Activated CD8-positive, alpha-beta memory T cell treated with anti-CD3 and anti-CD28 coated beads, Interleukin-2, amount 50 U/mL, for 48 hours (primary cell): ENCODE measurements at places on chromosomes 1 and 21.

- no peak for DNase-seq
Observed at GRCh38 chr1:88800382-88801051, 90.8 kb downstream of the GTF2B start.

GRCh38 chr1:228018961-228019721 is 12.3 kb downstream of the WNT3A start:
- DNase-seq: peak; percentile 37

DNA sequence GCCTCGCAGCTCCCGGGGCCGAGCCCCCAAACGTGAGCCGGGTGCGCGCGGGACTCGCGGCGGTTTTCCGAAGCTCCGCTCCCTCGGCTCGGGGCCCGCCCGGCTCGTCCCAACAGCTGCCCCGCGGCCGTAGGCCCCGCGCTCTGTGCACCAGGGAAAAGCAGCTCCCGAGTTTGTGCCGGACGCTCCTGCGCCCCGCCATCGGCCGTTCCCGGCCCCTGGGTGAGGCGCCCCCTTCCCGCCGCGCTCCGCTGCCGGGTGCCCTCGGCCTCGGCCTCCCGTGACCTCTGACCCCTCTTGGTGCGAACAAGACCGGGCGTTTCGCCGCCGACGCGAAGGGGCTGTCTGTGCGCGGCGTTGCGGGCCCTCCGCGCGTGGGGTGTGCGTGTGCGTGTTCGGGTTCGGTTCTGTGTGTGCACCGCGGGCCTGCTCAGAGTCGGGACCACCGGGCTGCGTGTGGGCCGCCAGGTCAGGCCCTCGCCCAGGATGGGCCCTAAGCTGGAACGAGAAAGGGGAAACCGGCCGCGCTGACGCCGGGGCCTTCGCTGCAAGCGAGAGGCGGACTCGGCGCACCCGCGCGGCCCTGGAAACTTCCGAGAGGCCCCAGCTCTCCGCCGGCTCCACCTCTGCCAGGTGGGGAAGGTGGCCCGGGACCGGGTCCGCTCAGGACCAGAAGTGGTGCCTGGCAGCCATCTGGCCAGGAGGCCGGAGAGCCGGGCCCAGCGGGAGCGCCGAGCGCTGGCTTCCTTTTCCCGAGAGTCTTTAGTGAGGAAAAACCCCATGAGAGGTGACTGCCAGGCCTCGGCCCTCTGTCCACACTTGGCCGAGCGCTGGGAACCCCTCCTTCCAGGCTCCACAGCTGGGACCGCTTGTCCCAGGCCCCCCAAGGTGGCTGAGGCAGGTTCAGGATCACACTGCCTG is 1.9 kb downstream of the PRDM16 start:
- DNase-seq: no peak

DNA sequence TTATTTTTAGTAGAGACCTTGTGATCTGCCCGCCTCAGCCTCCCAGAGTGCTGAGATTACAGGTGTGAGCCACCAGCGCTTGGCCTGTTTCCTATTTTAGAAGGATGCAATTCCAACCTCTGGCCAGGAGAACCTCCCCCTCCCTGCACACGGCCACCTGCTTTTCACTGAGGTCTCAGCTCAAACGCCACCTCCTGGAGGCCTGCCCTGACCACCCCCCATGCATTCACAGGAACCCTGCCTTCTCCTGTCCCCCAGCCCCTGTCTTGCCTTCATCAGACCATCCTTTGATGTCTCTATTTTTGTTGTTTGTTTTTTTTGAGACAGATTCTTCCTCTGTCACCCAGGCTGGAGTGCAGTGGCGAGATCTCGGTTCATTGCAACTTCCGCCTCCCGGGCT is 2.3 kb downstream of the SRM start:
- no peak for DNase-seq

DNA sequence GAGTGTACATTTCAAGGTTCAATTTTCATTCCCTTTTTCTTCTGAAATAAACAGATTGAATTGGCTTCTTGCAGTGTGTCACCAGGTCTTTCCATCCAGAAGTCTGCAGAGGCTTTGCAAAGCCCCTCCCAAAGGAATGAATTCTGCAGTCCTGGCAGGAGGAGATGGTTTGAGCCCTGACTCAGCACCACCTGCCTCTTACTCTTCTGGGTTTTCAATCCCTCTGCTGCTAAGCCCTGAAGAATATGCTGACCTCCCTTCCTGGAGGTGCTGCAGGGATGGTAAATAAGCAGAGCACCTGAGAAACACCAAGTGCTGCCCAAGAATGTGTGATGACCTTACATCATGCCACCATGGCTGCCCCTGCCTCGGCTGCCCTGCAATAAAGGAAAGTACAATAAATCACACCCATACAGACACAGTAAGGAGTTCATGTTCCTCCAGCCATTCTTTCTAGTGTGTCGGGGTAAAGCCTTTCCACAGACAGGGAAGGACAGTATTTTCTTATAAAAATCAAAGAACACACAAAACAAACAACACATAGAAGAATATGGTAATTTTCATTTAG is 209.2 kb downstream of the ZNF326 start:
- no peak for DNase-seq

GRCh38 chr21:30541764-30542163 is at the start of gene KRTAP19-6:
TSS of gene KRTAP19-6 (minus strand) at chr21:30541864. CDS start at chr21:30541833, 31 bp downstream.
- no peak for DNase-seq

DNA sequence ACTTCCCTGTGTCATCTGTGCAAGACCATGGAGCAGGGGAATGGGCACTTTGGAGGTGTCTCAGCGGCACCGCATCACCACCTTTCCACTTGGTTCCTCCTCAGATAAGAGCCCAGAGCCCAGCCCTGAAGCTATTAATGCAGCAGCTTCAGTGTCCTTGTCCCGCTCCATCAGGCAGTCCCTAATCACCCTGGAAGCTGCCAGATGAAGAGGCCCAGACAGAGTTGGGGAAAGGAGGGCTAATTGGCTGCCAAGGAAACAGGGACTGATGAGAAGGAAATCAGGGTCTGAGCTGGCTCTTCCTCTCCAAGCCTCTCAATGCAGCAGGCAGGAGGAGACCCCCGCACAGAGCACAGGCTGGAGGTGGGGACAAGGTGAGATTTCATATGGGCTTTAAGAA is 83.1 kb upstream of the KLHDC7A start:
- no peak for DNase-seq

DNA sequence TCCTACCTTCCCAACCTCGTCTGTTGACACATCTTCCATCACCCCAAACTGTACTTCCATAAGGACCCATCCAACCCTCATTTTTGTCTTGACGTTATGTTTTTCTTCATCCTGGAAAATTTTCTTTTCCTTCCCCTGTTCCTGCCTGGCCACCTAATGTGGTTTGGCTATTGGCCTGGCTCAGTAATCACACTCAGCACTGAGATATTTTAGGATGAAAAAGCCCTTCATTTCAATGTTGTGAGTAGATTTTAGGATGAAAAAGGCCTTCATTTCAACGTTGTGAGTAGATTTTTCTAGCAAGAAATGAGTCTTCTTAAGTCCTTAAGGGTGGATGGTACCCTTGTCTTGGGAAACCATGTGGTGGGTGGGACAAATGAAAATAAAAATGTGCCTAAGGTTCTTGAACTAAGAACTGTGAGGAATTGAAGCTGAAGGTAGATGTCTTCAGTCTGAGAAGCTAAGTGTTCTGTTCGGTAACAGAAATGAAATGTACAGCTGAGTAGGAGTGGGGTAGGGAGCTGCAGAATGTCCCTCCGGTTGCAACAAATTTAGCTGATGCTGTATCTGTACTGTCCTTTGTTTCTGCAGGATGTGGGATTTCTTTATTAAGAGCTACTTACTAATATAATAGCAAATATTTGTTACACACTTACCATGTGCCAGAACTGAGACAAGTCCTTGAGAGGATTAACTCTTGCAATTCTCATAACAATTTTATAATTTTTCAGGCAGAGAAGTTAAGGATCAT is 36.1 kb downstream of the DNTTIP2 start:
- no peak for DNase-seq

GRCh38 chr1:182990413-182991144 is 32.6 kb upstream of the LAMC1 start:
- DNase-seq: no peak

DNA sequence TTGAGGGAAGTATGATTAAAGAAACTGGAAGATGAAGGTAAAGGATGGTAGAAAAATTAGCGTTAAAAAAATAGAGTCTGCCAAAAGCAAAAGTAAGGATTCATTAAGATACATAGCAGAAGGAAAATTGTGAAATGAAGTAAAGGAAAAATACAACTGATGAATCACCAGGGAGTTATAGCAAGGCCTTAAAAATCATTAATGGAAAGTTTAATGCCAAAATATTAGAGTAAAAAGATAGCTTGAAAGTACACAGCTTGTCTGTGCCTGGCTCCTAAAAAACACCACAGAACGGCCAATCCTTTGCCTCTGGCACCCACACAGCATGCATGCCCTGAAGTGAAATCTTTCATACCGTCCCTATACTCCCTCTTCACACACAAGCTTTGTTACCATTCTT is 66.9 kb upstream of the APOBEC4 start:
- DNase-seq: no peak

DNA sequence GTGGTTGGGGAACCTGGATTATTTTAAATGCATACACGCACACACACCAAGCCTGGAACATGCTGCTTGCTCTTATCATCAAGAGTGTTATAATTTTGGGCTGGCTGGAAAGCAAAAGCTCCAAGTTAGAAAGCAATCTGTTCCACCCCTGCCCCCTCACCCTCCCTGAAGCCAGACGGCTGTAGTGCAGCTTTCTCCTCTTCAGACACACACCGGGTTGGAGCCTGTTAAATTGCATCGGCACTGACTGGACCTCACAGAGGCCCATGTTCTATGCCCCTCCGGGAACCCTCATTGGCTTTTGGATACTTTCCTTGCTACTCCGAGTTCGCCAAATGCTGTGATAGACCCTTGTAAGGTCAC is 90.6 kb upstream of the KCNJ15 start:
- DNase-seq: no peak

GRCh38 chr1:41495210-41495948 is 10.9 kb upstream of the EDN2 start:
- DNase-seq: no peak

DNA sequence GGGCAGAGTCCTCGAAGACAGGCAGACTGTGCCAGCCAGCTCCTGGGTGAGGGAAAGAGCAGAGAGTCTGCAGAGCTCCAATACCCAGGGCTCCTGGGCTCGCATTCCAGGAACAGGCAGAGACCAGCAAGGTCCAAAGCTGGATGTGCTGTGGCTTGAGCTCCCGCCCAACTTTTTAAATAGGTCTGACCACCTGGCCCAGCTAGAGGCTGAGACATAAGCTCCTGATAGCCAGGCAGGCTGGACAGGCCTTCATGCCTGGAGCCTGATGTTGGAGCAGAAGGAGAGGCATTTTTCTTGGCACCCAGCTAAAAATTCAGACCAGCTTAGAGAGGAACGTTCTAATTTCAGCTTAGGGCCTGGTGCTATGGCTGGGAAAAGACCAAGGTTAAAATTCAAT is 178.4 kb upstream of the TMEM51 start:
- no peak for DNase-seq

DNA sequence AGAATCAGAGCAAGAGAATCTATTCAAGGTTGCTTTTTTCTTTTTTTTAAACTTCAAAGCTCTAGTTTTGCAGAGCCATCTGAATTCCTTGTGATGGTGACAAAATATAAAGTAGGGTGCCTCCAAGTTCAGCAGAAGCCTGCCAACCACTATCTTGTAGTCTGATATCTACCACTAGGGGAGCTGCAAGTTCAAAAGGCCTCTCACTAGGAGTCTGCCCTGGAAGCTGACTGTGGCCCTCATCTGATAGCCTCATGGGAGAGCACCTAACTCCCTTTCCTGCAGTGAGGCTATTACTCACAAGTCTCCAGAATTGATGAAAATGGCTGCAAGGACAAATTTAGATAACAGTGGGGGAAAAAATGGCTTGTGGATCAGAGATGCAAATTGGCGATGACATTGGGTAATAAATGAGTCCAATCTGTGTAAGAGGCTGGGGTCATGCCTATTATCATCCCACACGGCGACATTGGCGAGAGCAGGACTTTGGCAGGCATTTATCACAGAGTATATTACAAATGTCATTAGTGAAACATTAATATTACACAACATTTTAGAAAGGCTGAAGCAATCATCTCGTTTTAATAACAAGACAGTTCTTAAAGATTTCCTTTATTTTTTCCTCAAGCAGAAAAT is 10.7 kb upstream of the ZP4 start:
- DNase-seq: no peak

DNA sequence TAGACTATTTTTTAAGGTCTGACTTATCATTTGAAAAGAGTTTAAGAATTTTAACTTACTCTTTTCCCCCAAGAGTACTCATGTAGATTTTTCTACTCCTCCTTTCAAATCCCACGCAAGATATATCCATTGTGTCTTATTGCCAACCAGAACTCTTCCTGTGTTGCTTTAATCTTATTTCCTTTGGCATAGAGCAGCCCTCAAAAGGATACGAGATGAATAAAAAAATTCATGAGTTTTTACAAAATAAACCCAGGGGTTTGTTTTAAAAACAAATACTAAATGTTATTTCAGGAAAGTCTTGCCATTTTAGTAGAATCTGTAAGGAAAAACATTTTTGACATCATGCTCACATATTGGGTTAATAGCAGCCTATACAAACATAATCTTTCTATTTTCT is 543.2 kb upstream of the CXADR start:
- DNase-seq: no peak

DNA sequence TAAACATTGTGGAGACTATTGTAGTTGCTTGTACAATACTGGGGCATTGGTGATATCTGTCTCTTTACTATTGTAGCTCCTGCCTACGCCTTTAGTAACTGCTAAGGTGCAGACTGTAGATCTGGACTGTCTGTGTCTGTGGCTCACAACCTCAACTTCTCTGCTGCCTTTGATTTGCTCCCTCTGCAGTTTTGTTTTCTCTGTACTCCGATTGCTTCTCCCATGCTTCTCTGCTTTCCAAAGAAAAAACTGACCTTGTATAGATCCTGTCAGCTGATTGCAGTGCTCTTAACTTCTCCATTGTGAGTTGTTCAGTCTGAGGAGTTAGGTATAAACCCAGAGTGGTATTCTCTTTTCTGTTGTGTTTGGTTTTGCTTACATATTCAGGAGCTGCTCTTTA is 15.3 kb downstream of the MAGI3 start:
- no peak for DNase-seq

DNA sequence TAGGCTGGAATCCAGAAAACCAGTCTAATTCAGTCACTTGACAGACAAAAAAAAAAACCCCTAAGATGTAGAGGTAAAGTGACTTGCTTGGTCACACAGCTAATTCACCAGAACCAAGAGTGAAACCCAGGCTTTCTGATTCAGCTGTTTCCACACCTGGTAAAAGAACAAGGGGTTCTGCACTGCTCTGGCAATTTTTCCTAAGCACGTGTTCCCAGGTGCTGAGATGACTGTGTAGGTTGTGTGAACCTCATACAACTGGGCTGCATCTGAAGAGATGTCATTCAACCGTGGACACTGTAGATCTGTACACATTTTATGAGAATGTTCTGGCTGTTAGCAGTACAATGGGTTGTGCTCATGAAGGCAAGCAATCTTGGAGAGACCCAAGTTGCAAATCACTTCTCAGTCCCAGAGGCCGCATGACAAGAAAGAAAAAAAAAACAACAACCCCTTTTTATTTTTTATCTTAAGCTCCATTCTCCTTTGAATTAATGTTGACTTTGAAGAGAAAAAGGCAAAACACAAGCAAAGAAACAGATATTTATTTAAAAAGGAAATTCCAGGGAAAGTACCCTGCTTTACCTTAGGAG is 95.4 kb downstream of the INTS7 start:
- DNase-seq: no peak
